Stimulated activated CD8-positive, alpha-beta memory T cell treated with anti-CD3 and anti-CD28 coated beads, Interleukin-4, amount 100 ng/mL, for 4 hours (primary cell): ENCODE measurements at places on chromosomes 16 and 17.

GRCh38 chr17:13462146-13462545 lies 139.6 kb downstream of the HS3ST3A1 start:
- DNase-seq, result no peak

DNA sequence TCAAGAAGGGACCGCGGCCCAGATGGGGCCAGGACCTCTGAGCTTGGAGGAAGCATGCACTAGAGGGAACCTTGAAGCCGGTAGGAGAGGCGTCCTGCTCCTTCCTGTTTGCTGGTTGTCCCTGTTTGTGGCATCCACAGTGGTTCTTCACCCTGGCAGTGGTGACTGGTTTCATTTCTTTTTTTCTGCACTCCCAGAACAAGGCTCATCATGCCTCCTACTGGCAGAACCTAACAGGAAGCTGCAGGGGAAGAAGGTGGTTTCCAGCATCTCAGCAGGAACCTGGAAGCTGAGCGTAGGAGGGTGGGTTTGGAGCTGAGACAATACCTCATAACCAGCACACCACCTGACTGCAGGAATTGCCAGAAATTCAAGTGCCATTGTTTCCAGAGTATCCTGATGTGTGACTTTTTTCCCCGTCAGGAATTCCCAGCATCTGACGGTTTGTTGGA lies 5.8 kb downstream of the TMEM231 start:
- DNase-seq, result no peak

GRCh38 chr16:57982385-57982784 lies 11.5 kb upstream of the CNGB1 start:
- DNase-seq, result no peak

DNA sequence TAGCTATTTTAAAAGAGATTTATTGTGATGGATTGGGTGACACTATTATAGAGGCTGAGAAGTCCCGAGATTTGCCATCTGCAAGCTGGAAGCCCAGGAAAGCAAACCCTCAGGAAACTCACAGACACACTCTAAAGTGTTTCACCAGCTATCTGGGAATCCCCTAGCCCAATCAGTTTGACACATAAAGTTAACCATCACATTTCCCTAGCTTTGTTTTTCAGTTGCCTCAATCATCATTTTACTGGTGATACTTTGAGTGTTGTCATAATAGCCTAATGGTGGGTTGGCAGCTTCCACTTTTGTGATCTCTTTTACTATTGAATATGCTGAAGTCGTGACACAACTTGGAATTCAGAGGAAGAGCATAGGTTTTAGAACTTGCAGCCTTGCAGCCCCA lies 1.8 kb downstream of the SGF29 start:
- no peak for DNase-seq

DNA sequence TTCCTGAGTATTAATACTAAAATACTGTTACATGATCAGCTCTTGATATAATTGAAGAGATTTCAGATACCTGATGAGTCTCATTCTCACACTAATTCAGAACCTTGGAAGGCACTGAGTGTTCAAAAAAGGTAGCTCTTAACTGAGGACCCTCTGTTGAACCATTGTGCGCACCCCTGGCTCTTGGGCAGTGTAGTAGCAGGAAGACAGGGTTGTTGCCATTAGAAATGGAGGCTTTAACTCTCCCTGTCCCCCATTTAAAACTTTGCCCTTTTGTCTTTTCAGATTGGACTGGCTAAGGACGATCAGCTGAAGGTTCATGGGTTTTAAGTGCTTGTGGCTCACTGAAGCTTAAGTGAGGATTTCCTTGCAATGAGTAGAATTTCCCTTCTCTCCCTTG lies 1.8 kb downstream of the EIF1 start:
- DNase-seq, result no peak

- DNase-seq, result no peak
These were observed 5.1 kb downstream of the KRT13 start for GRCh38 chr17:41500131-41500911.

DNA sequence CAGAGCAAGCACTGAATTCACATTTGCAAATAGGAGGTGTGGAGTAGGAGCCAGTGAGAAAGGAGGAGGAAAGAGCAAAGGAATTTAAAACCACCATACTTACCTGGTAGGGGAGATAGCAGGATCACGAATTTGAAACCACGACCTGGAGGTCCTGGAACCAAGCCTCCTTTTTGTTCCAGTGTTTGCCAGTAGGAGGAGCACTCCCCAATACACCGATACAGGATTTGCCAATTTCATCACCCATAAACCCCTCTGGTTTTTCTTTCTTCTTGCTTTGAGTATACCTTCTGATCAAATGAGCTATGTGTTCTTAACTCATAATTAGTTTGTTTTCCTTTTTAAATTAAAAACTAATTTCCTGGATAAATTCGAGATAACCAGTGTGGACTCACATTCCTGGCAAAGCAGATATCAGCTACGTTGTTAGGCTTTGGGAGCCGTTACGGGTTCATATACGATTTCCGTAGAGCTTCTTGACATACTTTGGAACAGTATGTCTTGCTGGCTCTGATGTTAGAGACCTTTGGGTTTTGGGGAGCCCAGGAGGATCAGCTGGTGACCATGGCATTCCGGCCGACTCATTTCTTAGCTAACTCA lies 22.7 kb downstream of the BCO1 start:
- no peak for DNase-seq

DNA sequence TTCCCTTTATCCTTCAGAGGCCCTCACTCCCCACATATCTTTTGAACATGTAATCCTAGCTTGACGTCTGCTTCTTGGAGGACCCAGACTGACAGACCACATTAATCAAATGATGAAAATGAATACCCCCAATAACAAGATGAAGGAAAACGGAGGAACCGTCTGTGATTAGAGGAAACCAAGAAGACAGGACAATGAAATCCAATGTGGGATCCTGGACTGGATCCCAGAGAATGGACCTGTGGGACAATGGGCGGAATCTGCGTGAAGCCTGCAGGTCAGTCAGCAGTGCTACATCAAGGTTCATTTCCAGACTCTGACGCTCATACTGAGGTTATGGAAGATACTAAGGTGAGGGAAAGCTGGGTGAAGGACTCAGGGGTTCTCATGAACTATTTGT lies 35.9 kb downstream of the MBTPS1 start:
- no peak for DNase-seq

- no peak for DNase-seq
These were observed 9.4 kb downstream of the C16orf86 start for GRCh38 chr16:67675999-67676398.

DNA sequence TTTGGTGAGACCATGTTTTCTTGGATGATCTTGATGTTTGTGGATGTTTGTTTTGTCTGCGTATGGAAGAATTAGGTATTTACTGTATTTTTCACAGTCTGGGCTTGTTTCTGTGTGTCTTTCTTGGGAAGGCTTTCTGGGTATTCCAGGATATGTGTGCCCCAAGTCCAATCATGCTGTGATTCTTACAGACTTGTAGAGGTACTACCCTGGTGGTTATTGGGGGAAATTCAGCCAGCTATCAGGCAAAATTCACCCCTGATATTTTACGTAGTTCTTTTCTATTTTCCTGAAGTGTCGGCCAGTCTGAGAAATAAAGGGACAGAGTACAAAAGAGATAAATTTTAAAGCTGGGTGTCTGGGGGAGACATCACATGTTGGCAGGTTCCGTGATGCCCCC lies 33.4 kb upstream of the ARL4D start:
- DNase-seq, result no peak

DNA sequence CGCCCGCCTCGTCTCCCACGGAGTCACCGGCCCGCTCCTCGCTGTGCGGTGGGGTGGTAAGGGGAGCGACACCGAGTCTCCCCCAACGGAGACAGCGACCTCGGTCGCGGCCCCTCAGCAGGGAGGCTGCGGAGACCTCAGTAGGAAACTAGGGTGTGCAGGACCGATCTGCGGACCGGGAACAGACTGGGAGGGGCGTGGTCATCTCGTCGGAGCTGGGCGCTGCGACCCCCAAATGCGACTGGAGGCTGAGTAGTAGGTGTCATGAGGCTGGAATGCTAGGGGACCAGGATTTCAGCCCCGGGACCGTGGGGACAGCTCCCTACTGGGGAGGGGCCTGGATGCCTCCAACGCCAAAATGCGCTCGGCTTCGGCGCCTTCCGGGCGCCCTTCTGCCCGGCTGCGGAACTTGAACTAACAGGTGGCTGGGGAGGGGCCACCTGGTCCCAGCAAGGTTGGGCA lies 1.3 kb downstream of the CACNG4 start:
- no peak for DNase-seq

- no peak for DNase-seq
These were observed 2140.2 kb downstream of the TP53TG3F start for GRCh38 chr16:35599429-35600160.
